ENCODE measurements at places on chromosomes 13 and 19.
A peak's percentile ranks its signal among the peaks of the same experiment; 100 is the strongest.

DNA sequence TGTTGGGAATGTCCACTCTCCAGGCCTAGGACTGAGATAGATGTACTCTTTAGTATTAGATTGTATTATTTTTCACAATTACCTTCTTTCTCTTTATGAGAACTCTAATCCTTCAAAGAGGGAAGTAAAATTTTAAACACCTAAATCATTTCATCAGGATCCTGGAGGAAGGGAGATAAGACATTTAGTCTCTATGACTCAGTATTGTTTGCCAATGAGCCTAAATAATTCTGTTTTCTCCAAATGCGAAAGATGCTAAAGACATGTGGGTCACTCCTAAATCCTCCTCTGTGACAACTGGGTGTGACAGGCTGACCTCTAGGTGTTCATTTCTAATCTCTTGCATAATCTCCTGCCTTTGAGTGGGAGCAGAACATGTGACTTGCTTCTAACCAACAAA is 1736.6 kb upstream of the MIR17HG start:
- no peak for DNase-seq

DNA sequence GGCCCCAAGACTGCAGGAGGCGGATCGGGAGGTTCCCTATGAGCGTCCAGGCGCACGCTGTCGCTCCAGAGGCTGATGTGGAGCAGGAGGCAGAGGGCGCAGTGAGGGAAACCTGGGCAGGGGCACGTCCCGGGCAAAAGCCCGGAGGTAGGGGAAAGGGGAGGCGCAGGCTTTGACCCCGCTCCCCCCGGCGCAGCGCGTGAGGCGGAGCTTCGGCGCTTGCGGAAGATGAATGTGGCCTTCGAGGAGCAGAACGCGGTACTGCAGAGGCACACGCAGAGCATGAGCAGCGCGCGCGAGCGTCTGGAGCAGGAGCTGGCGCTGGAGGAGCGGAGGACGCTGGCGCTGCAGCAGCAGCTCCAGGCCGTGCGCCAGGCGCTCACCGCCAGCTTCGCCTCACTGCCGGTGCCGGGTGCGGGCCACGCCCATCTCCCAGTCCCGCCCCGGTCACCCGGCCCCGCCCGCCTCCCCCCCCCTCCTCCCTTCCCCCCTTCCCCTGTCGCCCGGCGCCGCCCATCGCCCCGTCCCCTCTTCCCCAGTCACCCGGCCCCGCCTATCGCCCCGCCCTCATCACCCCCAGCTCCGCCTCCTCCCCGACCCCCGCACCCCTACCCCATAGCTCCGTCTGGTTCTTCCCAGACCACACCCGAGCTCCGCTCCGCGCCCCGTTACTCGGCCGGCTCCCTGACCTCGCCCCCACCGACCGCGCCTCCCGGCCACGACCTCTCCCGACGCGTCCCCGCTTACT is 4.1 kb downstream of the HMG20B start:
- no peak for DNase-seq

- no peak for DNase-seq
Observed at GRCh38 chr13:102402290-102402689, 442 bp upstream of the FGF14 start.

- no peak for DNase-seq
Observed at GRCh38 chr19:9741476-9742171, 26.9 kb downstream of the ZNF846 start.

DNA sequence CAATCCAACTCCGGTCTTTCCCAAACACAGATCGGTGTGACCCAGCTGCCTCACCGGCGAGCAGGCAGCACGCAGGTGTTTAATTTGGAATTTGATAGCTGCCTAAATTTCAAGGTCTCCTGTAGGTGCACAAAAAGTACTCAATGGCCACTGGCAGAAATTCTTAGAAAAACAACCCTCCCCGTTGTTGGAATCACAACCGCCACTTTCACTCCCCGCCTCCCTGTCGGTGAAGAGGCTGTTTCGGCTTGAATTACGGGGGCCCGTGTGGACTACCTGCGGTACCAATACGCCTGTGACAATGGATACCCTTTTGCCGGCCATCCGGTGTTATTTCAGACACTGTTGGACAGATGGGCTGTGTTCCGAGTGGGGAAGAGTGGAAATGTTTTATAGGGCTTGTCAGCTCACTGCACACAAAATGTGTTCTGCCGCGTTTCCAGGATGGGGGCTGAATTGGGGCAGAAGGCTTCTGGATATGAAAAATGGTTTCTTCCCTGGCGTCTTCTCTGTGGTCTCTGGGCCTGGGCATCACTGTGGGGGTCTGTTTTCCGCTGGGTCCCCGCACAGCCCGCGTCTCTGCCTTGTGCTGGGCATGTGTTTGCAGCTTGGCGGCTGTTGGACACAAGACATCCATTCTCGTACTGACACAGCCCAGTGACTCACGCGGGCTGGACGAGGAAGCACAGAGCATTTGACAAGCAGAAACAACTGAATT is 45.4 kb downstream of the ZIC5 start:
- no peak for DNase-seq

DNA sequence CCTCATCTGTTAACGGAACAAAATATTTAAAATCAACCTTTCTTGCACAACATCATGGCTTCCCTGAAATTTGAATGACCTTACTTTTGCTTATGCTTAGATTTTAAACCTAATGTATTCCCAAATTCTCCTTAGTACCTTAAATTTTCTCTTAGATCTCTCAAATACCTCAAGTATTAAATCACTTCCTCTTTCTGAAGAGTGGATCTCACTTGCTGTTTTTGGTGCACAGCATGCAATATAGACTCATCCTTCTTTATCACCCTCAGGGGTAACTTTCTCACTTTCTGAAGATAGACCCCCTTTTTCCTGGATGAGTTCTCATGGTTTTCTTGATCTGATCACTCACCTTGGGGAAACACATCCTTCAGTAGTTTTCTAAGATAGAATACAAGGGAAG is 871.7 kb downstream of the DACH1 start:
- no peak for DNase-seq

DNA sequence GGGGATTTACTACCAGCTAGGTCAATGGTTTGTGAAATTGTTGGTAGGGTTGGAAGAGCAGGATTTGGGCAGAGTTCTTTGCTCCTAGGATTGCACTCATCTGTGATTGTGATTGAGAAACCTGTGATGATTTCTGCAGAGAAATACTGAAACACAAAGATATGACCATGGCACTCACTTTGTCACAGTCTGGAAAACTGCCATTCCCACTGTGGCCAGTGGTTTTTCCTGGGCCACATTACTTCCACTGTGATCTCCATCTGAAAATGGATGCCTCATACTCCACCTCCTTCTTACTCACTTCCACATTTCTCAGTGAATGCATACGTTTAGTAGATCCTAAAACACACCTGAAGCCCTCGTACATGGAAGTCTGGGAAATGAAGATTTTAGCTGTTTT is 593.2 kb downstream of the LMO7 start:
- no peak for DNase-seq

DNA sequence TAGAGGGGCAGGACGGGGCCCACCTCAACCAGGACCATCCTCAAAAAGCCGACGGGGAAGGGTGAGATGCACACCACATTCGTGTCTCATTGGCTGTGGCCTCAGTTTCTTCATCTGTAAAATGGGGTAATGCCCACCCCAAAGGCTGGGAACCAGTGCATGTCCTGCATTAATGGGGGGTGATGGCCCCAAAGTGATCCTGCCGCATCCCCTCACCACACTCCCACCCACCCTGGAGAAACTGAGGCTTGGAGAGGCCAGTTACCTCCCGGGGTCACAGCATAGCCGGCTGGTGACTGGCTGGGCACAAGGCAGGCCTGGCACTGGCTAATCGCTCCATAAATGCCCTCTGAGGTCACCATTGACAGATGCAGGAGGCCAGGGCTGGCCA is 640 bp upstream of the MIDN start:
- no peak for DNase-seq

GRCh38 chr19:8640402-8641004 is 10.1 kb downstream of the NFILZ start:
- no peak for DNase-seq

- no peak for DNase-seq
Observed at GRCh38 chr13:98144801-98145350, 2.0 kb downstream of the FARP1 start.

GRCh38 chr13:41465241-41465847 is 8.0 kb downstream of the RGCC start:
- peak; percentile 76 for DNase-seq

GRCh38 chr19:19274716-19275565 is 1.8 kb upstream of the TM6SF2 start:
- no peak for DNase-seq

GRCh38 chr19:20279516-20279915 is 112.5 kb downstream of the ZNF486 start:
- no peak for DNase-seq

DNA sequence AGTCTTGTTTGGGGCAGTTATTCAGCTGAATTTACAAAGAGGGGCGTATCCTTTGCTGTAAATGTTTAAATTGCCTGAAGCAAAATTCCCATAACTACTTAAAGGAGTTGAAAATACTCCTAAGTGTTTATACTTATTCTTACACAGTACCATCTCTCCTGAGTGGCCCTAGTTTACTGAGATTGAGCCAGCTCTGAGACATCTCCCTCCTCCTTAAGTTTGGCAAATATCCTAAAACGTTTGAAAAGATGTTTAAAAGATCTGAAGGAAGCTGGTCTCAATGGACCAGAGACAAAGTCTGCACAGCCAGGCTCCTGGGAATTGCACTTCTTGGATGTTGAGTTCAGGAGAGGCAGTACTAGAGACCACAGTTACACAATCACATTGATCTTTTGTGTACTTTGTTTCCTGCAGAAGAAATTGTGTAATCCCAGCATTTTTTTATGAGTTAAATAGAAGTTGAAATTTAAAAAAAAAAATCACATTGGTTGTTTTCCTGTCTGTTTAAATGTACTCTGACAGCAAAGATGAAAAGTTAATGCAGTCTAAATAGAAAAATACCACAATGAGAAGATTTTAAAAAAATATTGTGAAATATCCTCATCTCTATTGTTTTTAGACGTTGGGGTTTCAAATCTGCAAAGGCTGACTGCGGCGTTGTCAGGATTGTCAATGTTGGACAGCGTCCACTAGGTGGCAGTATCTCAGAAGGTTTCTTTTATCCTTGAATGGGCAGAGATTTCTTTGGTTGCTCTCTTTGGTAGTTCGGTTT is 20.7 kb downstream of the TNFSF11 start:
- peak; percentile 20 for DNase-seq

GRCh38 chr19:45900738-45901431 is 1.5 kb downstream of the MYPOP start:
- DNase-seq, result no peak

GRCh38 chr19:31821346-31821745 is 472.1 kb upstream of the TSHZ3 start:
- no peak for DNase-seq

- DNase-seq, result no peak
Observed at GRCh38 chr13:99916366-99917103, 55.0 kb downstream of the ZIC5 start.

GRCh38 chr13:99432609-99433542 is 68.4 kb upstream of the TM9SF2 start:
- DNase-seq, result peak; percentile 91

DNA sequence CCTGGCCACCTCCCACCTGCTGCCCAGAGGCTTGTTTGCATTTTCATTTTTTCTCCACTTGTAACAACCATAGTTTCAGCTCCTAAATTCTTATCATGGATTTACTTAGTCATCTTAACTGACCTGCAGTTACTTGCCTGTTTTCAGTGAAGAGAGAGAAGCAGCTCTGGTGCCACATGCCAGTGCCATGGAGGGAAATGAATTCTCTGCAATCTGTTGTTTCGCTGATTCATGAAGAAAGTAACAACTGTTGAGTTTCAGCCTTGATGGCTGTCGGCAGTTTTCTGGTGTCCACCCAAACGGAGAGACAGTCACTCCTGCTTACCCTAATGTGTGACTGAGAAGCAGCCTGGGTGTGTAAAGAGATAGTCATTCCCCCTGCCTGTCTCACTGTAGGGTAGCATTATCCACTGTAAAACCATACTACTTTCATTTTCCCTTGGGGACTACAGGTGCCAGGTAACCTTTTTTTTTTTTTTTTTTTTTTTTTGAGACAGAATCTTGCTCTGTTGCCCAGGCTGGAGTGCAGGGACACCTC is 116.1 kb downstream of the DNAJC3 start:
- no peak for DNase-seq

- DNase-seq, result no peak
Observed at GRCh38 chr13:40207001-40207478, 459.4 kb downstream of the FOXO1 start.

DNA sequence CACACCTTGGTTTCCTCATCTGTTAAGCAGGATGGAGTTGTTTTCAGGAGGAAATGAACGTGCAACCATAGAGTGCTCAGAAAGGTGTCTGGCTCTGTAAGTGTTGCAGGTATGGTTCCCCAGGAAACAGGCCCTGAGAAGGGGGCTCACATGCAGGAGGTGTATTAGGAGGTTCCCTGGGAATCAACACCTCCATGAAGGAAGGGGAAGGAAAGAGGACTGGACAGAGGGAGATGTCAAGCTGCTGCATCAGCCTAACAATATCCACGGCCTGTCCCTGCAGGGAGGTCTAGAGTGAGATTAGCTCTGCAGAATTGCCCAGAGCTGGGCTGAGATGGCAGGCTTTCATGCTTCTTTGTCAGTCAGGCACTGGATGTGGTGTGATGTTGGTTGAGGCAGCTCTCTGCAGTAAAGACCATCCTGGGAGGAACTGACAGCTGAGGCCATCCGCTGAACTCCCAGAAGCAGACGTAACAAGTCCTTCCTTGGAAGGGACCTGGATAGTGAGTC is 373.3 kb downstream of the ZNF536 start:
- no peak for DNase-seq

DNA sequence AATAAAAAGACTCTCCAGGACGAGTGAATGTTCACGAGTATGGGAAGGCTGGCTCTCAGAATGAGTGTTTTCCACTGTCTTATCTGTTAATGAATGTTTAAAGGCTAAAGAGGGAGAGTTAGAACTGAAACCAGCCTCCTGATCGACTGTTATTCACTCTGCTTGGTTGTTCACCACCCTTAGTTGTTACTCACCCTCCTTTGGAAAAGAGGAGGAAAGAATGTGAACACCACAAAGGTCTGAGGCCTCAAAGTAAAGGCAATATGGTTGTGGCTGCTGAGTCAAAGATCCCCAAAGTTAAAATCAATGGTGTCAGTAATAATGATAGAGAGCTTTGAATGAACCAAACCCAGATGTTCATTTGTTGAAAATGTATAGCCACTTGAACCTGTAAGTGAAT is 1793.2 kb upstream of the PCDH20 start:
- DNase-seq, result no peak

- no peak for DNase-seq
Observed at GRCh38 chr13:110766671-110767430, 53.4 kb downstream of the ING1 start.

GRCh38 chr19:5358173-5358800 is 17.7 kb upstream of the PTPRS start:
- DNase-seq, result no peak

DNA sequence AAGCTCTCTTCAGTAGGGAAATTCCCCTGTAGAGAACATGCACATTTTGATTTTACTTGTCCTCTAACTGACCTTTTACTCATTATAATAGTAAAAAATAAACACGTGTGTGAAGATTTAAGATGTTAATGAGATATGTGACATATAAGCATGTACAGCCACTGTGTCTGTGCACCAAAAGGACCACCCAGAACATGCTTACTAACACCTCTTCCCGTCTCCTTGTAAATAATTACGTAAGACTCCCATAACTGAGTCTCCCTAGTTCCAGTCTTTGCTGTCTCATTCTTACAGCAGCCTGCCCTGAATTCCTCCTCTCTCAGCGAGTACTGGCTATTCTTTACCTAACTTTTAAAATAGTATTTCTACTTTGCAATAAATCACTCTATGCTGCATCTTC is 53.6 kb downstream of the ZNF100 start:
- no peak for DNase-seq
